ENCODE measurements at places on chromosomes 6 and 20.

GRCh38 chr6:28167068-28167467 is 25.4 kb downstream of the ZKSCAN8 start:
- no peak for DNase-seq

- no peak for DNase-seq
Observed at GRCh38 chr6:51049288-51049982, 230.8 kb downstream of the TFAP2B start.

GRCh38 chr20:23298926-23299672 is 51.5 kb upstream of the NXT1 start:
- DNase-seq: no peak

- DNase-seq: no peak
Observed at GRCh38 chr6:25062070-25062811, 126.5 kb upstream of the RIPOR2 start.

- DNase-seq: peak; percentile 86
Observed at GRCh38 chr6:34055223-34055933, 90.5 kb downstream of the GRM4 start.

DNA sequence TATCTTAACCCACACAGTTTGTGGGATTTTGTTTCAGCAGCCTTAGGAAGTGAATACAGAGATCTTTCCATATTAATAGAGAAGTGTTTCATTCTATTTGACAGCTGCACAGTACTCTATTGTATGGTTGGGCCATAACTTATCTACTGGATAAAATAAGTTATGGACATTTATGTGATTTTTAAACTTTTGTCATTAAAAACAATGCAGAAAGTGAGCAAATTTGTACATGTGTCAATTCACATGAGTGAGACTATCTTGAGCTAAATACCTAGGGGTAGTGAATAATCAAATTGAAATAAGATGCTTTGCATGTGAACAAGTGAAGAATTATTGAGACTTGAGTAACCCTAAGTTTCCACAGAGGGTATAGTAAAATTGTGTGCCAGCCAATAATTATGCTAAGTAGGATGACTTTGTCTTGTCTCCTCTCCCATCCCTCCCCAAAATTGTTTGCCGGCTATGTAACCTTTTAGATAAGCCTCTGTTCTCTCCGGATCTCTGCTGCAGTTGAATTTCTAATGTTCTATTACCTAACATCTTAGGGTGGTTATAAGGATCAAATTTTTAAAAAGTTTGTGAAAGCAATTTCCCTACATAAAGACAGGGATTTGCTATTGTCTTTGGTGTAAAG is 33.3 kb upstream of the TPBG start:
- no peak for DNase-seq

- no peak for DNase-seq
Observed at GRCh38 chr6:100022847-100023246, 28.8 kb upstream of the MCHR2 start.

DNA sequence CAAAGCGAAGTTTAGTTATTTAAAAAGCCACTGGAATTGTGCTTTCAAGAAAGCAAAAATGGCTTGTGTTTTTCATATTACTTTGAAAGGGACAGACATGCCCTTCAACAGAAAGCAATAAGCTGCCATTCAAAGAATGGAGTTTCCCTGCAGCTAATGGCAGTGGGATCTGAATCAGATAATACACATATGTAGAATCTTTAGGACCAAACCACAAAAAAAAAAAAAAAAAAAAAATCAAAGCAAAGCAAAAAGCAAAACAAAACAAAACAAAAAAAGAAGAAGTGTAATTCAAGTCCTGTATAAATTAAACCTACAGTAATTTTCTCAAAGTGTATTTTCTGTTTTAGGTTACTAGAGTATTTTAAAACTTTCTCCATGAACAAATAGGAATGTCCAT is 63.6 kb upstream of the ZNF217 start:
- no peak for DNase-seq

- no peak for DNase-seq
Observed at GRCh38 chr6:783966-784735, 91.2 kb upstream of the EXOC2 start.

GRCh38 chr6:146601352-146601751 is 2.6 kb downstream of the ADGB start:
- DNase-seq: no peak

DNA sequence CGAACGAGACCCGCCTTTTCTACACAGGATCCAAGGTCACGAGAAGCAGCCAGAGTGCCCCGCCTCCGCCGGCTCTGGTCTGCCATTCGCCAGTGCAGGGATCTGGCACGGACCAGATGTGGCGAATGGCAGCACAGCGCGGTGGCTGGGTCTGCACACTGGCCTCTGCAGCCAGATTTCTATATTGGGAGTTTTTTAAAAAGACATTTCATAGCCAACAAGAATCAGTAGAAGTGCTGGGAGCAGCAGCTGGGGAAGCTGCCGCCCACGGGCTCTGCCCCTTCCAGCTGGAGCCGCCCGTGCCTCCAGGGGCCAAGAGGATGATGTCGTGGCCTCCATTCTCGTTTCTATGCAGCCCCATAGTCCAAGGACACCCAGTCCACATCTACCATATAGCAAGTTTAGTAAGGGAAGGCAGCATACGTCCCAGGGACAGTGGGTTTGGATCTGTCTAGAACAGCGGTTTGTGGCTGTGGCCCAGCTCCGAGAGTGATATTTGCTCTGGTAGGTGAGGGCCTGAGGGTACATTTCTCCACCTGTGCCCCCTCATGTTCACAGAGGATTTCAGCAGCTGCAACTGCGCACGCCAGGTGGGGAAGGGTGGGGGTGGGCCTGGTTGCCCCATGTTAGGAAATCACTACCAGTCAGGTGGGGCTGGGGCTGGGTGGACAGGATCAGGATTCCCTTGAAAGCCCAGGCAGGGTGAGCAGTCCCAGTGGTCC is 333.7 kb downstream of the ZFAND3 start:
- DNase-seq: no peak

DNA sequence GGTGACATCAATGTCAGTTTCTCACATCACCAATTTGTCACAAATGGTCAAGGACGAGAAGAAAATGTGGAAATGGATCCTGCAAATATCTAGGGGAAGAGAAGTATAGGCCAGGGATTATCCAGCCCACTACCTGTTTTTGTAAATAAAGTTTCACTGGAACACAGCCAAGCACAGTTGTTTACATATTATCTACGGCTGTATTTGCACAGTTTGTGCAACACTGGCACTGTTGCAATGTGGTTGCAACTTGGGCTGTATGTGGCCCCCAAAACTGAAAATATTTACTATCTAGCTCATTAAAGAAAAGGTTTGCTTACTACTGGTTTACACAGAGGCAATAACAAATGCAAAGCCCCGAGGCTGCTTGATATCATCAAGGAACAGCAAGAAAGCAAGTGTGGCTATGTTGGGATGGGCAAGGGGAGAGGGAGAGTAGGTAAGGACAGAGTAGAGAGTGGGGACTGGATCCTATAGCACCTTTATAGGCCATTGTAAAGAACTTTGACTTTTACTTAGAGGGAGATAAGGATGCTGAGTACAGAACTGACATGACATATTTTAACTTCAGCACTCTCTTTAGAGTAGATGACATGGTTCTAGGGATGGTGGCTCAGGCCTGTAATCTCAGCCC is 11.8 kb upstream of the STXBP5 start:
- DNase-seq: no peak

GRCh38 chr20:62191781-62192559 is 9.1 kb downstream of the MTG2 start:
- DNase-seq: no peak

DNA sequence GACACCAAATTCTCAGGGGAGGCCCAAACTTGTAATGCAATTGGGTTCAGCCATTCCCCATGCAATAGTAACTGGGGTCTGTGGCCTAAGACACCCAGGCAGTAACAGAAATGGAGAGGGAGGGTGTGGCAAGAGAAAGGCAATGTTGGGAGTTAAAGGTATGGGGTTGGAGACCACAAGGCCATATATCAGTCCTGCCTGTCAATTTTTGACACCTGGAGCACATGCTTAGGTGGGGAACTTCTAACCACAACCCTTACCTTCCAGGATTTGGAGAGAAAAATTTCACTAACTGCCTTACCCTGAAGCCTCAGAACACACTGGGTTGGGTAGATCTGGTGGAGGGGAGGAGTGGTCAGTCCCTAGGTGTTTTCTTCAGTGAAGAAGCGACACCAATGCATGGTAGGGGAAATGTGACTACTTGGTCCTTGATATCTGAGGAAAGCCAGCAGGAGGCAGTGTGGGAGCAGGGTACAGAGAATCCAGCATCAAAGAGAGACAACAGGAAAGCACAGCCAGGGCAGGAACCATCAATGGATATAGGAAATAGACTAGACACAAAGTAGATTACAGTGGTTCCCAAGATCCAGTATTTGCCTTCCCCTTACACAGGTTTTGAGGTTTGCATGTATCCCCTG is 6.8 kb upstream of the USP49 start:
- DNase-seq: peak; percentile 70

DNA sequence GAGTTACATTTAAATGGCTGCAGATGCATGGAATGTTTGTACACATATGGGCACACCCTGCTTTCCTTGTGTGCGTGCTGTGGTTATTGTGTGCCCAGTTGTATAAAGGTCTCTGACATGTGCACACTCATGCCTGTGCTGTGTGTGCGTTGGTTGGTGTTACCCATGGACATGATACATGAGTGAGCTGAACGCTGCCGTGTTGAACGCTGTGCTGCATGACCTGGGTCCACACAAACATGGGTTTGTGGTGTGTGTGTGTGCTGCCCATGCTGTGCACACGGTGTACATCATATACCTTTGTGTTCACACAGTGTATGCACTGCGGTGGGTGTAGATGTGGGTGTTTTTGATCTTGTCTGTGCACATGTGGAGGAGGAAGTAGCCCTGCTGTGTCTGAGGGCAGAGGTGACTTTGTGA is 54.4 kb downstream of the TOX2 start:
- no peak for DNase-seq

- no peak for DNase-seq
Observed at GRCh38 chr20:15942130-15942529, 631.1 kb downstream of the KIF16B start.

- DNase-seq: peak; percentile 27
Observed at GRCh38 chr20:13723011-13723410, 61.7 kb downstream of the ESF1 start.

DNA sequence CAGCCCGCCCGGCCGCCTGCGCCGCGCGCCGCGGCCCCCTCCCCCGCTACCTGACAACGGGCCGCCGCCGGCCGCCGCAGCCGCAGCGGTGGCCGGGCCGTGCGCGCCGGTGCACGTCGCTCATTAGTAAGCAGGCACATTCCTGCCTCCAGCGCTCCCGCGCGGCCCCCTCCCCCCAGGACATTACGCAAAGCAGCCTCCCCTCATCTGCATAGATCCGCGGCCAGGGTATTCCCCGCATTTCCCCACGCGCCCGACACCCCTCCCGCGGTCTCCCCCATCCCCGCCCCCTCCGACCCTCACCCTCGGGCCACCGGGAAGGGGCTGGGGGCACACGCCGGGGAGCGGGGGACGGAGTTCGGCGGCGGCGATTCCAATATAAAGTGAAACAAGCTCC is at the start of gene HIVEP2:
TSS of gene HIVEP2 (minus strand) at position 128 of the 397 bp plus-strand sequence. CDS start 170,438 bp downstream, outside the sequence.
- peak; percentile 73 for DNase-seq
